ENCODE measurements at places on chromosomes 16 and 17. TPM values are rescaled to one million over a fixed set of nuclear protein-coding genes. Genes with fewer than 3 reads are reported as not detected.

KRT24 gene
- not detected for total RNA-seq

DNAJA2 gene
- total RNA-seq, result 62.5 TPM

HAGHL gene
- total RNA-seq, result 20.5 TPM

NLRC5 gene
- total RNA-seq, result 61.2 TPM

ACSM2A gene
- total RNA-seq, result not detected

PFN1 gene
- 321 TPM for total RNA-seq

CCDC200 gene
- not detected for total RNA-seq

TOX3 gene
- total RNA-seq, result not detected

GLIS2 gene
- 6.0 TPM for total RNA-seq

CACNG1 gene
- total RNA-seq, result not detected

CLDN6 gene
- 0.16 TPM for total RNA-seq

RUNDC3A gene
- total RNA-seq, result not detected

CD79B gene
- total RNA-seq, result 0.24 TPM

PLA2G10 gene
- total RNA-seq, result not detected

SLC47A1 gene
- 4.3 TPM for total RNA-seq

DNAH3 gene
- not detected for total RNA-seq

GLYR1 gene
- 43.4 TPM for total RNA-seq

KRTAP9-2 gene
- not detected for total RNA-seq

SGCA gene
- 2.4 TPM for total RNA-seq

CTDNEP1 gene
- 41.2 TPM for total RNA-seq

PABPN1L gene
- not detected for total RNA-seq

CXCL16 gene
- 1.1 TPM for total RNA-seq

OMG gene
- not detected for total RNA-seq

PAGR1 gene
- total RNA-seq, result 21.1 TPM

FOXN1 gene
- not detected for total RNA-seq

PLK1 gene
- 4.1 TPM for total RNA-seq

LRRC37B gene
- total RNA-seq, result 29.4 TPM

PLEKHG4 gene
- total RNA-seq, result 60.0 TPM

TUBG1 gene
- total RNA-seq, result 29.9 TPM

ADGRG3 gene
- total RNA-seq, result not detected

PPP1R27 gene
- not detected for total RNA-seq

Data from hair follicle dermal papilla cell (primary cell).